ENCODE measurements at places on chromosomes 1 and 21.

DNA sequence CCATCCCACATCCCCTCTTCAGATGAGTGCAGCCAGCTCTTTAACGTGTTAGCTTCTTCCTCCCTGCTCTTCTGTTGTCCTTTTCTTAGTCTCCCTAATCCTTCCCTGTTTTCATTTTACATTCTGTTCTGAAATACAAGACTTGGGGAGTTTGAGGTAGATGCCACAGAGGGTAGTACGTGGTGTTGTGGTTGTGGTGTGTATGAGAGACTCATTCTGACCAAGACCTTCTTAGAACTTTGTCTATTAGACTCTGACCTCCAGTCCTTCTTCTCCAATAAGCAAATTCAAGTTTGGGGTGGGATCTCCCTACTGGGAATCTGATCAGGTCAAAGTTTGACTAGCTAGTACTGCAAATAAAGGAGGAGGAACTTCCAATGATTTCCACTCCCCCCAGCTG is 39.5 kb downstream of the CACNA1E start:
- DNase-seq = no peak

GRCh38 chr1:13703558-13704490 is 3.8 kb downstream of the PRDM2 start:
- DNase-seq = no peak

DNA sequence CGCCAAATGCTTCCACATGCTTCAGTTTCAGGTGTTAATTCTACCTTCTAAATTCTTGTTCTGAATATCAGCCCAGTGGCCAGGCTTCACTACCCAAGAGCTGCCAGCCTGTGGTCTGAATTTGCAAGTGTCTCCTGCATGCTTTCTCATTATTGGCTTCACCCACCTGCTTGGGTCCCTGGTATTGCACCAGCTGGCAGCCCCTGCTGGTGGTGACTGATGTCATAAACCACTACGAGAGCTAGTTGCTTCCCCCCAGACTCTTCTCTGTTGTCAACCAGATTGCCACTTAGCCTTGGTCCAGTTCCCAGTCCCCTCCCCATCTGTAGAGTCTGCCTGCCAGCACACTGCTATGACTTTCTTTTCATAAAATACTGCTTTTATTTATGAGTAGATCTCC is 197.7 kb upstream of the DUSP10 start:
- no peak for DNase-seq

- no peak for DNase-seq
Observed at GRCh38 chr1:145701306-145701862, 5.8 kb downstream of the PDZK1 start.
